ENCODE measurements at places on chromosomes 2 and 18. TPM values are rescaled to one million over a fixed set of nuclear protein-coding genes. Genes with fewer than 3 reads are reported as not detected.

DNA sequence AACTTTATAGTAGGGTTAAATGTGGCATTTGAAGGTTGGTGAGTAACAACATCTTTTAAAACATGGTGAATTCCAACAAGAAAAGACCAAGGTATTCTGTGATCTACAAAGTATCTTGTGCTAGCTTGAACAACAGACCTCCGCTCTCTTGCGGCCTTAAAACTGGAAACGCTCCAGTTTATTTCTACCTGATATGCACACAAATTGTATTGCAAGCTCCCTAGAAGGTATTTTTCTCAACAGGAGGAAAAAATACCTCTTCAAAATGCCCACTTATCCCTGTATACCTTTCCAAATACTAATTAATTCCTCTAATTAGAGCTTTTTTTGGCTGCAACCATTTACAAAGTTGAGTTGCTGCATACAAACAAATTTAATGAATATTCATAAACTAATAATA is 69.5 kb downstream of the KCNH7 start:
- no peaks in the 10 kb centered on the region for H3K36me3 ChIP-seq
- no peaks in the 10 kb centered on the region for H3K27me3 ChIP-seq
- H3K4me1 ChIP-seq: no peaks in the 10 kb centered on the region

DNA sequence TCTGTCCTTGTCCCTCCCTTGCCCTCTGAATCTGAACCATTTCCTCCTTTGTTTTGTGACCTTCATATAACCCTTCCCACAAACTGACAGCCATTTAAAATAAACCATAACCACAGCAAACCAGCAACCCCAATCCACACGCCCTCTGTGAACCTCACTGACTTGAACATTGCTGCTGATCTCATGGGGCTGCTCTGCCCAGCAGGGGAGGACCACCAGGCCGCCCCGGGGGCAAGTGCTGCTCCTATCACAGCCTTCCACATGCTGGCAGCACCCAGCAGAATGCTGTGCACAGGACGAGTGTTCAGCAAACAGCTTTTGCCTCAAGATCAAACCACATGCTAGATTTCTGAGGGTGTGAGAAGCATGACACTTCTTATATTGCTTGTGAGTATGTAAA is 73.9 kb upstream of the UXS1 start:
- no peaks in the 10 kb centered on the region for H3K36me3 ChIP-seq
- no peak overlapping the region for H3K4me3 ChIP-seq
- peaks cover 10% of the 10 kb centered on the region for H3K4me1 ChIP-seq
- no peak overlapping the region for H3K27ac ChIP-seq

DNA sequence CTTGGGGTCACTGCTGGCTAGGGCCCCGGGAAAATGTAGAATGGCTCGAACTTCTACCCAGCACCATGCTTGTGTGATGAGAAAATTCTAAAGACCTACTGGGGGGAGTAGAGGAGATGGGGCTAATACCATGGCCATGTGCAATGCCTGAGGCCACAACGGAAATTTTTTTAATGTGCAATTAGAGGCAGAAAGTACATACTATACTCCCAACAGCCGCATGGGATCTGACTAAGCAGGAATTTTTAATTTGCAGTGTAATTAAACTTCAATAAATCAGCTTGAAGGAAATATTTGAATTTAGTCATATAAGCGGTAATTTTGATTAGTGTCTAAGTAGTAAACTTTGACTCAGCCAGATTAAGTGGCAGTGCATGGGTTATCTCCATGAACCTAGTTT is 53.2 kb upstream of the CNGA3 start:
- no peaks in the 10 kb centered on the region for H3K27me3 ChIP-seq
- H3K27ac ChIP-seq: no peak overlapping the region
- H3K4me1 ChIP-seq: no peaks in the 10 kb centered on the region
- no peaks in the 10 kb centered on the region for H3K36me3 ChIP-seq
- no peak overlapping the region for H3K4me3 ChIP-seq
- DNase-seq: no peak

DNA sequence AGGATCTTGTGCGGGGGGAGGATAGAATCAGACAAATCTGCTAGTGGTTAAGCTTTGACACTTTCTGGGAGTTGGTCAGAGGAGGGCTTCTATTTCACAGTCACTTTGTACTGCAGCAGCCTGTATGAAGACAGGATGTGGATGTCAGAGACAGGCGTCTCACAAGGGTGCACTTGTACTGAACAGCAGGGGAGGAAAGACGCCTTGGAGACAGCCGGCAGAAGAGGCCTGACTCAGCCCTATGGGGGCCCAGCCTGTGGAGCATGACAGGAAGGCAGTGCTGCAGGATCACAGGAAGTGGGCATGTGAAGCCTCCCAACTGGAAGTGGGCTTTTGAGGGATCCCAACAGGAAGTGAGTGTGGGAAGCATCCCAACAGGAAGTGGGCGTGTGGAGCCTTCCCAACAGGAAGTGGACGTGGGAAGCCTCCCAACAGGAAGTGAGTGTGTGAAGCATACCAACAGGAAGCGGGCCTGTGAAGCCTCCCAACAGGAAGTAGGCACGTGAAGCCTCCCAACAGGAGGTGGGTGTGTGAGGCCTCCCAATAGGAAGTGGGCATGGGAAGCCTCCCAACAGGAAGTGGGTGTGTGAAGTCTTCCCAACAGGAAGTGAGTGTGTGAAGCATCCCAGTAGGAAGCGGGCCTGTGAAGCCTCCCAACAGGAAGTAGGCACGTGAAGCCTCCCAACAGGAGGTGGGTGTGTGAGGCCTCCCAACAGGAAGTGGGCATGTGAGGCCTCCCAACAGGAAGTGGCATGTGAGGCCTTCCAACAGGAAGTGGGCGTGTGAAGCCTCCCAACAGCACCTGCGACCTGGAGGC is 212.3 kb downstream of the SNTG2 start:
- no peak for DNase-seq
- H3K36me3 ChIP-seq: no peaks in the 10 kb centered on the region
- no peak overlapping the region for H3K4me3 ChIP-seq
- no peaks in the 10 kb centered on the region for H3K27me3 ChIP-seq
- no peak overlapping the region for H3K27ac ChIP-seq
- no peaks in the 10 kb centered on the region for H3K4me1 ChIP-seq

- no peak overlapping the region for H3K4me3 ChIP-seq
- no peak overlapping the region for H3K27ac ChIP-seq
- DNase-seq: peak; percentile 54
- no peaks in the 10 kb centered on the region for H3K36me3 ChIP-seq
Measured at GRCh38 chr2:26840937-26841610, 6.9 kb upstream of the DPYSL5 start.

DNA sequence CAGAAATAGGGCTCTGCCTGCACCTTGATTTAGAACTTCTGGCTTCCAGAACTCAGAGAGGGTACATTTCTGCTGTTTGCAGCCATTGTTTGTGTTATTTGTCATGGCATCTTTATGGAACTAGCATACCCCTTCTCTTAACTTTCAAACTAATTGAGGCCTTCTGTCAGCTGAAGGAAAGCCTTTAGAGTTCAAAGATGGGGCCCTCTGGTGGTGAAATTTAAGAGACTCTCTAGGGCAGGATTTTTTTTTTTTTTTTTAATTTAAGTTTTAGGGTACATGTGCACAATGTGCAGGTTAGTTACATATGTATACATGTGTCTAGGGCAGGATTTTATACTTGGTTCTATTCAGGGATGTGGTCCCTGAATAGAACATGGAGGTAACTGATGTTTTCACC is 260.6 kb upstream of the LINC00305 start:
- no peaks in the 10 kb centered on the region for H3K27me3 ChIP-seq
- H3K36me3 ChIP-seq: no peaks in the 10 kb centered on the region
- no peak overlapping the region for H3K27ac ChIP-seq
- H3K4me3 ChIP-seq: no peak overlapping the region

GEN1 gene
- polyA plus RNA-seq: 7.8 TPM

DNA sequence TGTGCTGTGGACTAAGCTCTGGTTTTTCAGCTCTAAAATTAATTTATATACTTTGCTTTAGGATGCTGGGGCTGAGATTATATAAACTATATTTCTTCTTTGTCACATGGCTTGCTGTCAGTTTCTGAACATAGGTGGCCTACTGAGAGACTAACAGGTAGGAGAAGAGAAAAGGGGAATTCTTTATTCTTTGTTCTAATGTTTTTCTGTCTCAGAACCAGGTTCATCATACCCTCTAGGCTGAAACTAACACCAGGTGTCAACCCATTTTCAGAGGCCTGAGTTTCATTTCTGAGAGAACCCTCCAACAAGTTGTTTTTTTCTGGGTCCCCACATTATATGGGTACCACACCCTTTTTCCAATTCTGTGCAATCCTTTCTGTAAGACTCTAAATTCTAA is 843.6 kb downstream of the TRIB2 start:
- no peak overlapping the region for H3K4me3 ChIP-seq
- H3K4me1 ChIP-seq: no peaks in the 10 kb centered on the region
- no peaks in the 10 kb centered on the region for H3K27me3 ChIP-seq
- no peak for DNase-seq

- H3K27me3 ChIP-seq: no peaks in the 10 kb centered on the region
- H3K27ac ChIP-seq: no peak overlapping the region
- H3K36me3 ChIP-seq: peaks cover 33% of the 10 kb centered on the region
- DNase-seq: peak; percentile 75
- no peak overlapping the region for H3K4me3 ChIP-seq
Measured at GRCh38 chr18:76958692-76959341, 136.5 kb downstream of the ZNF236 start.

DNA sequence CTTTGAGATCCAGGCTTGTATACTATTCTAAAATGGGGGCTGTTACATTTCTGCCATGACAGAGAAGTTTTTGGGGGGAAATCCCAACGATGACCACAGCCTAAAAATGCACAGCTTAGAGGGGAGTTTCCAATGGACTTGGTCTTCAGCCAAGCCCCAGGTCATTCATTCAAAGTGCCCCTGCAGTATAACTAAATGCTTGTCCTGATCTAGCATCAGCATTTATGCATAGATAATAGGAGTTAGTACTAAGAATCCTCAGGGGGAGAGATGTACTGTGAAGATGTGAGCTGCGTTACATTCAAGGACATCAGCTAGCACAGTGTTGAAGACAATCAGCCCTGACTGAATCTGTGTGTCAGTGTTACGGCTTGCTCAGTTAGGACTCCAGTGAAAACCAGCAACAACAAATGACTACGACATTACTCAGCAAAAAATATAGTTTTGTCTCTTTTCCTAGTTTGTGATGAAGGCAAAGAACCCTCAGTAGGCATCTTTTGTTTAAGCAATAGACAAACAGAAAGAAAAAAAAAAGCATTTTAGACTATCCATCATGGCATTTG is 160.9 kb downstream of the ZEB2 start:
- no peaks in the 10 kb centered on the region for H3K36me3 ChIP-seq
- H3K27me3 ChIP-seq: no peaks in the 10 kb centered on the region
- peaks cover 30% of the 10 kb centered on the region for H3K4me1 ChIP-seq
- DNase-seq: no peak
- no peak overlapping the region for H3K4me3 ChIP-seq

DNA sequence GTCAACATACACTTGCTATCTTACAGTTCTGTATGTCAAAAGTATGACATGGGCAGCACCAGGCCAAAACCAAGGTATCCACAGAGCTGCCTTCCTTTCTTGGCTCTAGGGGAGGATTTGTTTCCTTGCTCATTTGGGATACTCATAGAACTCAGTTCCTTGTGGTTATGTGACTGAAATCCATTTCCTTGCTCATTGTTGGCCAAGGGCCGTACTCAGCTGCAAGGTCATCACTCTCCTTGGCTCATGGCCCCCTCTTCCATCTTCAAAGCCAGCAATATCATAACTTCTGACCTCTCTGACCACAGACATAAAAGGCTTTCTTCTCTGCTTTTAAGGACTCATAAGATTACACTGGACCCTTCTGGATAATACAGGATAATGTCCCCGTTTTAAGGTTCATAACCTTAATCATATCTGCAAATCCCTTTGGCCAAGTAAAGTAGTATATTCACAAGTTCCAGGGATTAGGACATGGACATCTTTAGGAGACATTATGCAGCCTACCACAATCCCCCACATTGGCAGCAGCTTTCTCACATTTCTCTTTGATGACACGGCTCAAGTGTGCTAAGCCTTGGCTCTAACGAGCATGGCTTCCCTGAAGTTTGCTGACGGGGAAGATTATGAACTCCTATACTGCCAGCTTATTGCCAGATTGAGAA is 20.9 kb downstream of the TMEM237 start:
- H3K27ac ChIP-seq: no peak overlapping the region
- no peak for DNase-seq
- H3K4me3 ChIP-seq: no peak overlapping the region
- no peaks in the 10 kb centered on the region for H3K27me3 ChIP-seq

GRCh38 chr18:51912381-51912780 is 427.6 kb upstream of the DCC start:
- no peaks in the 10 kb centered on the region for H3K4me1 ChIP-seq
- no peak for DNase-seq
- H3K36me3 ChIP-seq: no peaks in the 10 kb centered on the region
- H3K4me3 ChIP-seq: no peak overlapping the region
- no peak overlapping the region for H3K27ac ChIP-seq

NFATC1 gene
- polyA plus RNA-seq: 0.02 TPM

AGFG1 gene
- 42.3 TPM for polyA plus RNA-seq

DNA sequence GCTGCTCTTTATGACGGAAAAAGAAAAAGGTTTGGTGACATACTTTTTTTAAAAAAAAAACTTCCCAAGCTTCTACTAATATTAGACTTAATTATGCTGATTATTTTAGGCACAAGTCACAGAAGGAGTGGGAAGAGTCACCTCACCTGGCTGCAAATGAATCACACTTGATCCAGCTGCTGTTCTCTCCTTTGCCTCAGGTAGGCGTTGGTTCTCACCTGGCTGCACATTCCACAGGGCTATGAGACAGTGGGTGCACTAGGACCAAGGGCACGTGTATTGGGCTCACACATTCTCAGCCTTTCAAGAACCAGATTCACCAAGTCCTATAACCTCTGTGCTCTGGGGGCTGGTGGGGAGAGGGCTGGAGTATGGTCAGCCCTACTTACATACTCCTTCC is 93.3 kb downstream of the TGFA start:
- no peak overlapping the region for H3K4me3 ChIP-seq
- DNase-seq: no peak
- H3K27me3 ChIP-seq: peaks cover 20% of the 10 kb centered on the region

GRCh38 chr2:191299010-191299409 is 53.8 kb downstream of the MYO1B start:
- H3K36me3 ChIP-seq: no peaks in the 10 kb centered on the region
- H3K27me3 ChIP-seq: no peaks in the 10 kb centered on the region
- no peak overlapping the region for H3K27ac ChIP-seq
- DNase-seq: no peak
- H3K4me1 ChIP-seq: peaks cover 2% of the 10 kb centered on the region

DNA sequence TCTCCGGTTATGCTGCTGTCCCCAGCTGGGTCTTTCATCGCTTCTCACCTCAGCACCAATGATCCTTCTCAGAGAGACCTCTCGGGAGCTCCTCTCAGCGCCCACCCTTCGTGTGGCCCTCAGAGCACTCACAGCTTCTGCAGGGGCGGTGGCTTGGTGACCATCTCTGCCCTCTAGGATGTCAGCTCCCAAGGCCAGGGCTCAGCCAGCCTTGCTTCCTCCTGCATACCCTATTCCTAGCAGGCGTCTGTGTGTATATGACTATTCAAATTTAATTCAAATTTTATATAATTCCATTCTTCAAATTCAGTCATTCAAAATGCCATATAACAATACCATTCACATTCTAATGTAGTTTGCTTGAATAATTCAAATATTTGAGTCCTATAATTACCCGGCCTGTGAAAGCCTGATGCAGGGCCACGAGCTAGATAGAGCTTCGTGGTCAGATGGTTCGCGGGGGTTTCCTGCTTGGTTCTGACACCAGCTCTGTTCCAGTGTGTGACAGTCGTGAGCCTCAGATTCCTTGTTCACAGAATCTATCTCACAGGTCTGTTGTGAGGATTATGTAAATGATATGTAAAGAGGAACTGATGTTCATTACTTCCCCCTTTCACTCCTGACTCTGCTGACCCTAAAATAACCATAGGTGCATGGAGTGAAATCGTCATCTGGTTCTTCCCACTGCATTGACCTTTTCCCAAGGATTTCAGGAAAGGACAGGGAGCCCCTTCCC is 94.0 kb upstream of the CNGA3 start:
- no peaks in the 10 kb centered on the region for H3K36me3 ChIP-seq
- no peak overlapping the region for H3K4me3 ChIP-seq
- no peak overlapping the region for H3K27ac ChIP-seq

SERPINB12 gene
- not detected for polyA plus RNA-seq

Data from SK-N-SH (cell line).